Activated CD4-positive, alpha-beta T cell treated with anti-CD3 and anti-CD28 coated beads, Interleukin-2, amount 50 U/mL, for 16 hours (primary cell): ENCODE measurements at places on chromosomes 4 and X.

DNA sequence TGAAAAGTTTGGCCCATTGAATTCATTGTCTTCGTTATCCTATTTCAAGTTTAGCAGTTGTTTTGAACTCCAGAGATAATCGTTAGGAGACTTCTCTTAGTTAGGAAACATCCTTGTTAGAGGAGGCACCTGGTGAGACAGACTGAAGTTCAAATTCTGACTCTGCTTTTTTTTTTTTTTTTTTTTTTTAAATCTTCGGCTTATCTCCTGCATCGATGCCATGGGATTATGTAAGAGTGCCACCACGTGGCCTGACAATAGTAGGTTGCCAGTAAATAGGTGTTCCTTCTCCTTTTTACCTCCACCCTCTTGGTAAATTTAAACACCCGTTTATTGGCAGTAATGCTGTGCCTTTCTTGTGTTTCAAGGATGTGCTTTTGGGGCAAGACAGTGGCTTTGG, 149.3 kb downstream of the SOWAHB start:
- DNase-seq = peak; percentile 19

- no peak for DNase-seq
Measured at GRCh38 chr4:11748164-11748872, 319.6 kb upstream of the HS3ST1 start.

GRCh38 chrX:154401045-154401799, 3.0 kb downstream of the RPL10 start:
- DNase-seq = peak; percentile 44

DNA sequence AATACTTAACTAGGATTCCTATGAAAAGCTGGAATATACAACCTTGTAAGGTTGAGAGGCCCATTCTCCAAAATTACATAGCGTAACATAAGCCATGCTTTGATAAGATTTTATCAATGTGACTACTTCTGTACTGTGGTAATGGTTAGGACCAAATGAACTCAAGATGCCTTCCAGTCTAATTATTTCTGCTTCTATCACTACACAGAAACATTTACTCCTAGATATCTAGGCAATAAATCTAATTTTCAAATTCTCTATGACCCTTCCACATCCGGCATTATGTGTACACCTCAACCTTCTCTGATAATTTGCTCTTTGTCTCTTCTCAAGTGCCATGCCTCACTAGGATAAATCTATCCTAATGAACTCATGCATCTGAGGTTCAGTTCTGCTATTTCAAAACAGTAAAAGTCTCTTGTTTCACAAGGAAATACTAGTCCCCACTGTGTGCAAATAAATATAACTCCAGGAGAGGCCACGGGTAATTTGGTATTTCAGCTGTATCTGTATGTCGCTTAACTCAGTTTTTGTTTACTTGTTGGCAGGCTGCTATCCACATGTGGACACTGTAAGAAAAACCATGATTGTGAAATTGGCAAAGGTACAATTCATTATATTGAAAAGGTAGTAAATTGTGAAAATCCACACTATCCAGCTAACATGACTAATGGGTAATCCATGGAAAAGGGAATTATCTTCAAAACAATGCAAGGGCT, 93.3 kb downstream of the PRDM5 start:
- no peak for DNase-seq

- DNase-seq = no peak
Measured at GRCh38 chrX:129959493-129959832, 23.0 kb upstream of the BCORL1 start.

- no peak for DNase-seq
Measured at GRCh38 chrX:9597361-9598035, 132.6 kb downstream of the TBL1X start.

- DNase-seq = no peak
Measured at GRCh38 chrX:70921709-70922352, 9.1 kb downstream of the SLC7A3 start.

GRCh38 chrX:29107231-29107630, 520.0 kb downstream of the IL1RAPL1 start:
- DNase-seq = no peak

DNA sequence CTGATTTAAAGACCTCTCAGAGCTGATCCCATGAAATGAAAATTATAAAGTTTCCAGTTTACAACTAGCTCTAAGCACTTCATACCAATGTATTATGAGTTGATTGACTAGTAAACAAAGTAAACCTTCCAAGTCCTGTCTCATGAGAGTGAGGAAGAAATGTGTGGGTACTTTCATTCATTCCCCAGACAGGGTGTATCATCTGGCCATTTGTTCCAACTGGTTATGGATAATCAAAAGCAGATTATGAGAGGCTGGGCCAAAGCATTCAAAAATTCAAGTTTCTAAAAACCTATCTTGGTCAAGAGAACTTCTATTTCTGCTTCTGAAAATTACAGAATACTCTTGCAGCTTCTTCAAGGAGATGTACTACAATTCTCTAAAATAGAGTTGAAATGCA, 193.3 kb upstream of the RASGEF1B start:
- no peak for DNase-seq

DNA sequence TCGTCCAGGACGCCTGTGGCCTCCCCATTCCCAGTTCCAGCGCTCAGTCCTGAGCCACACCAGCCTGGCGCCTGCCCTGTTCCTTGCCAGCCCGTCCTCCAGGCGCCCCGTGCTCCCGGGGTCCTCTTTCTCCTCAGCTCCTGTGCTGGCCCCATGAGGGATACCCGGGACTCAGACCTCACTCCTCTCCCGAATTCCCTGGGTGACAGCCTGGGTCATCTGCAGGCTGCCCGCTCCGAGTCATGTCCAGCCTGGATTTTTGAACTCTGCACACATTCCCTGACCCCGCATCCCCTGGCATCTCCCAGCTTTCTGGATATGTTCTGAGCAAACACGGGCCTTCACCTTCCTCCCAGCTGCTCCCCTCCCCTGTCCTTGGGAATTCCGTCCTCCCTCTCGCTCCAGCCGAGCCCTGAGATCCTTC, 14.9 kb upstream of the ADD1 start:
- no peak for DNase-seq

- no peak for DNase-seq
Measured at GRCh38 chrX:69280933-69281332, 115.7 kb upstream of the PJA1 start.

- no peak for DNase-seq
Measured at GRCh38 chrX:133229361-133229760, 11.2 kb upstream of the TFDP3 start.

- no peak for DNase-seq
Measured at GRCh38 chr4:150722908-150723362, 141.0 kb downstream of the MAB21L2 start.

DNA sequence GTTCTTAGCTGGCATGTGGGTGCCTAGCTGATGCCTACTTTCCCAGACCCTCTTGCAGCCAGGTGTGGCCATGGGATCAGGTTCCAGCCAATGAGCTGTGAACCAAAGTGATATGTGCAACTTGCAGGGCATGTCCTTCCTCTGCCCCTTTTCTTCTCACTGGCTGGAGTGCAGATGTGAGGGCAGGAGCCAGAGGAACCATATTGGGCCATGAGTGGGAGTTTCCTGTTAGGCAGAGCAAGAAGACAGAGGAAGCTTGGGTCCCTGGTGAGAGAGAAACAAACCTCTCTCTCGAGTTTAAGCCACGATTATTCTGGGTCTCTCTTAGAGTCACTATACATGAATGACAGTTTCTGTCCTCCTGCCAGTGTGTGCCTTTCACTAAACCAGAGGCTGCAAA, 120.4 kb upstream of the STX18 start:
- DNase-seq = no peak

DNA sequence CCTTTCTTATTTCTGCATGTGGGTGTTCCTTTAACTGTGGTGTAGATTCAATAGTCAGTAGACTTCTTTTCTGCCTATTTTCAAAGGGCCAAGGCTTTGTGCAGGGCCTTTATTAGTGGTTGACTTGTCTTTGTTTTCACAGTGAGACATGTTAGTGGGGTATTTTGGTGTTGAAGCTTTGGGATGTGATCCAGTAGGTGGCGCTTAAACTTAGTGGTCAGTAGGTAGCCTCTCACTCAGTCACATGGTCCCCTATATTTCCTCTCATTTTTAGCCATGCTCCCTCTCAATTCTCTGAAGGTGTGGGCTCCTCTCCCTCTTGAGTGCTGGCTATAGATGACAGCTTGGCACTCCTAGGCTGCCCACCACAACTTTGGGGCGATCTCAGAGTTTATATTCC, 23.4 kb upstream of the SLC10A7 start:
- no peak for DNase-seq

GRCh38 chrX:46670316-46670715, 88.6 kb downstream of the SLC9A7 start:
- DNase-seq = no peak

DNA sequence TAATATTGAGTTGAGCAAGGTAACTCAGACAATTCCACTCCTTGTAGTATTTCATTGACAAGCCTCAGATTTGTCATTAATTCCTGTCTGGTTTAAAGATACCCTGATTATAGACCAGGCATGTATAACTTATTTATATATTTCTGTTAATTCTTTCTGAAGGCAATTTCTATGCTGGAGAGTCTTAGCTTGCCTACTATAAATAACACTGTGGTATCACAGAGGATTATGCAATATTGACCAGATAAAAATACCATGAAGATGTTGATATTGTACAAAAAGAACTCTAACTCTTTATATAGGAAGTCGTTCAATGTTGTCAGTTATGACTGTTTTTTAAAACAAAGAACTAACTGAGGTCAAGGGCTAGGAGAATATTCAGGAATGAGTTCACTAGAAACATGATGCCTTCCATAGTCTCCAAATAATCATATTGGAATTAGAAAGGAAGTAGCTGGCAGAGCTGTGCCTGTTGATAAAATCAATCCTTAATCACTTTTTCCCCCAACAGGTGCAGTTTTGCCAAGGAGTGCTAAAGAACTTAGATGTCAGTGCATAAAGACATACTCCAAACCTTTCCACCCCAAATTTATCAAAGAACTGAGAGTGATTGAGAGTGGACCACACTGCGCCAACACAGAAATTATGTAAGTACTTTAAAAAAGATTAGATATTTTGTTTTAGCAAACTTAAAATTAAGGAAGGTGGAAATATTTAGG, 821 bp downstream of the CXCL8 start:
- DNase-seq = no peak

DNA sequence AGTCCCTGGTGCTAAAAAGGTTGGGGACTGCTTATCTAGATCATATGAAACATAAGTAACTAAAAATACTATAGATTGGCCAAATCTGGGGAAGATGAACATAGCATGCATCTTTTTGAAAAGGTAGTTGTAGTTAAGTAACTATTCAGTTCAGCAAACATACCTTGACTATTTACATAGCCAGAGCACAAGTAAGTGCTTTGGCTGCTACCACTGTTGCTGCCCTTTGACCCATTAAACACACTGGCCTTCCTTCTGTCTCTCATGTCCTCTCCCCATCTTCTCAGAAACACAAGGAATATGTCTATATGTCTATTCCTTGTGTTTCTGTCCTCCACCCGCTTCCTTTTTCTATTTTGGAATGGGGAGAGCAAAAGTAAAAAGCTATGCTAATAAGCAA, 87.9 kb upstream of the SPRY1 start:
- no peak for DNase-seq

DNA sequence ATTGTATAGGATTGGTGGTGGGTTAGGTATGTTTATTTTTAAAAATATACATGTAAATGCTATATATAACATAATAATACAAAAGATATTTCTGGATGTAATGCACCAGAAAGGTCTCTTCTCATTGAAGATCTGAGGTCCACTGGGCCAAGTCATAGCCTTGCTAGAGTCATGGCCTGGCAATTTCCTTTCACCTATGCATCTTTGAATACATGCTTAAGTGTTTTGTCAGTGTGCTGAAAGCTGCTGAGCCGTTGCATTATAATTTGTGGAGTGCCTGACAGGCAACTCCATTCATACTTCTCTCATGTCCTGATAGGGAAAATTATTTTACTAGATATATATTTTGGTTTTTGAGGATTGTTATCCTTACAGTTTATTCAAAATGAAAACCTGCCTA, 410.2 kb upstream of the CT83 start:
- DNase-seq = no peak

DNA sequence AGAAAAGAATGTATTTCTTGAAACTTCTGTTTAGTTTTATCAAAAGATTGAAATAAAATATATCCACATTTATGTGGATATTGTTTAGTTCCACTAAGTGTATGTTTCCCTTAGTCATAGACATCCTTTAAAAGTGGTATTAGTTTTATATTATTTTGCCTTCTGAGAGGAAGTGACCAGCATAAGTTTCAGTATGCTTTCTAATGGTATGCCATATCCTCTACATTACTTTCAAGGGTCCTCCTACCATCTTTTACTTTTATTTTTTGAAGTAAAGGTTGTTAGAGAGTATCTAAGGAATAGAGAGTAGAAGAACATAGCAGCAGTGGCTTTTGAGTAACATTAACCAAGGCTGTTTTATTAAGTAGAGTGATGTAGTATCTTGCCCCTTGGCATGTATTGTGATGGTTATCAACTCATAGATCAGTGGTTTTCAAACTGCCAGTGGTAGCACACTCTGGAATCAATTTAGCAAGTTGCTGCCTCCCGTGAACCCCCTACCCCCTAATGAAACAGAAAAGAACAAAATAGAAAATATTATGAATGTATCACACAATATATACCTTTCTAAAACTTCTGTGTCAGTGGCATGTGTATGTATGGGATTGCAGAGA, 44.8 kb downstream of the RBPJ start:
- no peak for DNase-seq

GRCh38 chr4:184384056-184384809, 90.1 kb downstream of the IRF2 start:
- peak; percentile 49 for DNase-seq

DNA sequence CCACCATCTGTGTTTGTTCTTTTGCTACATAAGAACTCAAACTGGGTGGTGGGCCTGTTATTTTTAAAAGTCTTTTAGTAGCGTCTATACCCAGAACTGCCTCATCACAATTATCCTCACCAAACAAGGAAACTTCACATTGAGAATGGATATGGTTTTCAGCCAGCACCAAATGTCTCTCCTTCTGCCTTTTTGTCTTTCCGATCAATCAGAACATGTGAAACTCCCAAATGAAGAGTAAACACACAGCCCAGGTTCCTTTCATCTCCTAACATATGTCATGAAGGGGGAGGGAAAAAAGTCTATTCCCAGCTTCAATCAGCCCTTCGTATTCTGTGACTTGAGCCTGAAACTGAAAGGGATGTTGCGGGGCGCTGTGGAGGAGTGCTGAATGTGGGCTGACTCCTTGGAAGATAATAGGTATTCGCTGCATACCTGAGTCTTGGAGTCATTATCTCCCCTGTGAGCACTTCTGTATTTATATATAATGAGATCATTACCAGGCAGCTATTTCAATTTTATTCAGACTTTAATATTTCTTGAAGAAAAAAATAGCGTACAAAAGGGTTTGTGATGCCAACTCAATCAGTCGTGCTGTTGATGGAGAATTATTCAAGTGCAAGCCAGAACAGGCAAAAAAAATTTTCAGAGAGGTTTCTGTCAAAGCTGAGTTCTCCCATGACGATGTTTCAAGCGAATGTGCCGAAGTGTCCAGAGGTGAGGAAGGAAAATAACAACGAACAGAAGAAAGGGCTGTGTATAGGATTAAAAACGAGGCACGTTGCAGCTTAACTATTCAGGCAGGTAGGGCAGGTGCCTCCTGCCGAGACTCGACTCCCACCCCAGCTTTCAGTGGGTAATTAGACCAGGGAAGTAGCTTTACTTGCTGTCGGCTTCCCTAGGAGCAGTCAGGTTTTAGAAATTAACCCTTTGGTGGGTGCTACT, 163.9 kb upstream of the NOCT start:
- DNase-seq = no peak

GRCh38 chrX:15605226-15605625, 4.5 kb upstream of the ACE2 start:
- DNase-seq = no peak
